Hematopoietic multipotent progenitor cell treated with erythropoietin and hydrocortisone succinate and interleukin-3 and kit ligand, for 8 days (in vitro differentiated cells): ENCODE measurements at places on chromosomes 3 and 15.

DNA sequence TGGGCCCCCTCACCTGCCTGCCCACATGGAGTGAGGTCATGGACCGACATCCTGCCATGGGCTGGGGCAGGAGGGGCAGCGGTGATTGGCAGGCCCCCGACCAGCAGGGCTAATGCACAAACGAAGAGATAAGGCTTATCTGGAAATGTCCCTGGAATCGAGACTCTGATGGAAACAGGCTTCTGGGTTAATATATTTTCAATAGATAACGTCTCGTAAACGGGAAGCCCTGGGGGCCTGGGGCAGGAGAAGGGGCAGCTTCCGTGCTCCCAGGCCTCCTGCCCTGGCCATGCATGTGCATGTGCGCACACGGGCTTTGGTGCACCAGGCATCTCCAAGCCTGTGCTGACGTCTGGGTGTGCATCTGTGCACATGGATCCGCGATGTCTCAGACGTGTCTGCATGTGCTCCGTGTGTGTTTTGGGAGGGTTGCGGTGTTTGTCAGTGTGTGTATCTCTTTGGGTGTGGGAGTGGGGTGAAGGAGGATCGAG, 55.1 kb downstream of the DNAJB8 start:
- peak; percentile 45 for DNase-seq

DNA sequence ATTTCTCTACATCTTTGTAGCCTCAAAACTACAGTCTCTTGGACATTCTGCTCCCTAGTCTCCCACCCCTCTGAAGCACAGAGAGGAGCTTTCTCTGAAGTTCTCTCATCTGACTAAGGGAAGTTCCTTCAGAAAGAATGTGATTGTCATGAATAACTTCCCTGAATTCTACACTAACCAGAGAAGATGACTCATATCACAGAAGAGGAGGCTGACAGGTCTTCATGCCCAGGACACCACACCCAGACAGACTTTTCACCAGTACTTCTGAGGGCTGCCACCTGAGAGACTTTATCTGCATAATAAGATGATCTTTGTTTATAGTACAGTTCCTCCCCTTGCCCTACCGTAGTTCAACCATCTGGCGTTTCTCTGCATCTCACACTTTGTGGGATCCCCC, 52.8 kb downstream of the CDIN1 start:
- no peak for DNase-seq

- no peak for DNase-seq
These were observed 41.0 kb downstream of the FLNB start for GRCh38 chr3:58049143-58049785.

GRCh38 chr3:57221883-57222282, 5.6 kb upstream of the APPL1 start:
- peak; percentile 14 for DNase-seq

DNA sequence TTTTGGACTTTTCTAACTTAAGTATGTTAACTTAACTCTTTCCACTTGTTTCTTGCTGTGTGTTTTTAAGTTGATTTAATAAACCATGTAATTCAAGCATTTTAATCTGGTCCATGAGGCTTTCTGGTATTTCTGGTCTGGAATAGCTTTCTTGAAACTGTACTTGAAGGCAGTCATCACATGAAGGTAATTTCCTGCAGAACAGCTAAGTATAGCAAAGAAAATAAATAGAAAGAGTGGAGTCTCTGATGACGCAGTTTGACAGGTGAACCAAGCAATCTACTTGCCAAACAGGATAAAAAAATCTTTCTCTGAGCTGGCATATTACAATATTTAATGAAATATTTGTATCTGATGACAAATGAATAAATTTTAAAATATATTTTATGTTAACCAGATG, 74.9 kb downstream of the BTLA start:
- DNase-seq = no peak

DNA sequence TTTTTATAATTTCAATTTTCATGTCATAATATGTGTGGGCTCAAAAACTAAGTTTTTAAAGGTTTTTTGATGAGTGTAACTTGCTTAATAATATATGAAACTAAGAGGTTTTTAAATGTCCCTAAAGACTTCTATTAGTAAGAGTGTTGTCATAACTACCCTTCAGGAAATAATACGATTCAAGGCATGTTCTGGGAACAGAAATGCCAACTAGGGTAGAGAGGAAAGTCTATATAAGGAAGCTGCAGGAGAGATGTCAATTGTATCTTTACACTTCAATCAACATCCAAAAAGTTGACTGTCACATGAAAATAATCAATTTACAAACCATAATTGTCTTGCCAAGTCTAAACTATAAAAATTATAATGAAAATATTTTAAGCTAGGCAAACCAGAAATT, 76.3 kb downstream of the SMARCC1 start:
- DNase-seq = no peak

DNA sequence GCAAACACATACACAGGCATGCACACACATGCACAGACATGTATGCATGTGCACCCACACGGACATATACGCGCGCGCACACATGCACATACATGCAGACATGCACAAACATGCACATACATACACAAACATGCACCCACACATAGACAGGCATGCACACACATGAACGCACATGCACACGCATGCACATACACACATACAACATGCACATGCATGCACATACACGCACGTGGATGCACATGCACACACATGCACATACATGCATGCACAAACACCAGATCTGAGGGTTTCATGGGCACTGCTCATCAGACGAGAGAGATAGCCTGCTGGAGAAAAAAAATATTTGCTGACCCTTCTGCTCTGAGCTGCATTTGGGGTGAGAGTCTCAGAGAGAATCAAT, 31.7 kb upstream of the NTRK3 start:
- no peak for DNase-seq

- no peak for DNase-seq
These were observed 69.8 kb downstream of the FEM1B start for GRCh38 chr15:68347392-68347791.

DNA sequence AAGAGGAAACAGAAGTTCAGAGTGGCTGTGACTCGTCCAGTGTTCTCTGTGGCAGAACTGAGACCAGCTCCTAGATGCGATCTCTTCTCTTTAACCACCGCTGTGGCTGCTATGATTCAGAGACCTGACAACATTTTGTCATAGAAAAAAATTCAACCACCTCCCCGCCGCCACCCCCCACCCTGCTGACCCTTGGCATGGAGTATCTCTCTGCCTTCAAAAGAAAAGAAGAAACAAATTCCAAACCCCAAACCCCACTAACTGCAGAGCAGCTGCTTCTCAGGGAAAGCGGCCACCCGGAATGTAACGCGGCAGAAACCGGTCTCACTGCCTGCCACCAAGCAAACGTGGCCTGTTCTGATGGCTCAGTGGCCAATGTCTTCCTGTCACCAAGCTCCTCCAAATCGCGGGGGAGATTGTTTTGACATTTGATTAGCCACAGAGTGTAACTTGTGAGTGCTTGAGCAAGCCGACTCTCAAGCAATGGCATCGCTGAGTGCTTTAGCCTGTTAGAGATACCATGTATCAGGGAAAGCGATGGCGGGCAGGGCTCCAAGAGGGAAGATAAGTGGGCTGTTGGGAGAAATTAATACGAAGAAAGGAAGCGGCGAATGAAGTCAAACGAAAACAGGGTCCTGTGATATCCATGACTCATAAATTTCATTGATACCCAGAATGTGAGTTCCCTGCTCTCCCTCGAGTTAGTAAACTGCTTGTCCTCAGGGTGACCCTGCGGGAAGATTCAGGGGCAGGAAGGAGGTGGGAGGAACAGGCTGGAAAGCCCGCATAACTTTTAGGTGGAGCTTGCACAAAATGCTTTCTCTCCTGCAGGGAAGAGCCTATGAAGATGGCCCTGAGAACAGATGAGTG, 44.8 kb upstream of the TLE3 start:
- peak; percentile 21 for DNase-seq

DNA sequence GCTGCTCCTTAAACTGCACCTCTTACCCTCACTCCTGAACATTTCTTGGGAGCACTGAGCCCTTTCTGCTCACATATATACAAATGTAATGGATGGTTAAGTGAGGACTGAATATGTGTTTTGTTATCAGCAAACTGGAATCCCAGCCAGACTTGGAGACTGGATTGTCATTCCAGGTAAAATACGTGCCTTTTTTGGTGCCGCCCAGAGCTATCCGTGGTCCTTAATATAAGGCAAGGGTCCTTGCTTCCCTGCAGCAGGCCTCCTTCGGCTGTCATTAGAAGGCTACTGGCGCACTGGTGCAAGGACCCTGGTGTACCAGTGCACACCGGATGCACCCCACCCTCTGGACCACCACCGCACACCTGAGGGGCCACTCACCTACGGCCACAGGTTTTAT, 1.1 kb upstream of the GABRB3 start:
- no peak for DNase-seq

DNA sequence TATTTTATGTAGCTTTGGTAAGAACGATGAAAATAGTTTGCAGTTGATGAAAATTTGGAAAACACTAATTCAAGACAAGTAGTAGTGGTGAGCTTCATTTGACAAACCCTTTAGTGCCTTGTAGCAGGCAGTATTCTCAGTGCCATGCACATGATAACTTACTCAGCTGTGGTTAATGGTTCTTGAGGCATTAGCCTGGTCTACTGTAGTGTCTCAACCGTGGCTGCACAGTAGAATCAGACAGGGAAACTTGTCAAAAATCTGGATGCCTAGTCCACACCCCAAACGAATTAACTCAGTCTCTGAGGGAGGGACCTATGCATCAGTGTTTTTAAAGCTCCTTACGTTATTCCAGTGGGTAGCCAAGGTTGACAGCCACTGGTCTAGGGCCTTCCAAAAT, 45.4 kb downstream of the PSMD6 start:
- no peak for DNase-seq

- peak; percentile 52 for DNase-seq
These were observed 111.5 kb downstream of the ZNF609 start for GRCh38 chr15:64571857-64572291.

- no peak for DNase-seq
These were observed 136.4 kb upstream of the CMC1 start for GRCh38 chr3:28104896-28105534.

- DNase-seq = no peak
These were observed 129.7 kb upstream of the PRICKLE2 start for GRCh38 chr3:64354956-64355355.

- DNase-seq = no peak
These were observed 23.0 kb upstream of the ANP32A start for GRCh38 chr15:68843425-68844311.

DNA sequence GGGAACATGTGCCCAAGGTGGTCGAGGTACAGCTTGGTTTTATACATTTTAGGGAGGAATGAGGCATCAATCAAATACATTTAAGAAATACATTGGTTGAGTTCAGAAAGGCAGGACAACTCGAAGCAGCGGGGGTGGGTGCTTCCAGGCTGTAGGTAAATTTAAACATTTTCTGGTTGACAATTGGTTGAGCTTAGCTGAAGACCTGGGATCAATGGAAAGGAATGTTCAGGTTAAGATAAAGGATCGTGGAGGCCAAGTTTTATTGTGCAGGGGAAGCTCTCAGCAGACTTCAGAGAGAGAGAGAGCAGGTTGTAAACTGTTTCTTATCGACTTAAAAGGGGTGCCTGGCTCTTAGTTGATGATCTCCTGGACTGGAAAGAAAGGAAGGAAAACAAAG, 11.3 kb downstream of the CPN2 start:
- no peak for DNase-seq

DNA sequence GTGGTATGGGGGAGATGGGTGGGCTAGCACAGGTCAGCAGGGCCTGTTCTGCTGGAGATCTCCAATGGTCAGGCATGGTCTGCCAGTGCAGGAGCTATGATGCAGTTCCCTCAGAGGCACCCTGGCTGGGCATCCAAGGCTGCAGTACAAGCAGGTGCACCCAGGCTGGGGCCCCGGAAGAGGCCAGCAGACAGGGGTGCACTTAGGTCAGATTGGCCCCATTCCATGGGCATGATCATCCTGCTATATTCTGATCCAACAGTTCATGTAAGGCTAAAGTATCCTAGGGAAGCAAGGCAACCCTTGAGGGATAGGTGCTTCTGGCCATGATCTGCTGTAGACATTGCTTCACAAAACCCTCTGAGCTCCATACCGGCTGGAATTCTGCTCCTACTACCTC, 53.5 kb downstream of the STRIT1 start:
- DNase-seq = no peak

DNA sequence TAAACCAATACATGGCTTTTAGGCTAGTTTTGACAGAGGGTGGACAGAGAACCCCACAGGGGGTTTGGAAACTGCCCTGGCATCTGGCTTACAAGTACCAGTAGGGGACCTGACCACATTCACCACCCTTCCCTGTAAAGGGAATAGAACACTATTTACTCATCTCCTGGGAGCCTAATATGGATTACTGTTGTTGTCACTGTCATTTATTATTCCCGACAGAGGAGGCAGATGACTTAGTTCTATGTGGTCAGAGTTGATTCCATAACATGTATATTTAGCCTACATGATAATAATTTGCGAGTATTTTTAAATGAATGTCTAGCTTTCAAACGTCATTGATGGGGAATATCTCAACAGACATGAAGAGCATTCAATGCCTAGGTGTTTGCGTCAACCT, 15.9 kb downstream of the ZBTB38 start:
- no peak for DNase-seq

DNA sequence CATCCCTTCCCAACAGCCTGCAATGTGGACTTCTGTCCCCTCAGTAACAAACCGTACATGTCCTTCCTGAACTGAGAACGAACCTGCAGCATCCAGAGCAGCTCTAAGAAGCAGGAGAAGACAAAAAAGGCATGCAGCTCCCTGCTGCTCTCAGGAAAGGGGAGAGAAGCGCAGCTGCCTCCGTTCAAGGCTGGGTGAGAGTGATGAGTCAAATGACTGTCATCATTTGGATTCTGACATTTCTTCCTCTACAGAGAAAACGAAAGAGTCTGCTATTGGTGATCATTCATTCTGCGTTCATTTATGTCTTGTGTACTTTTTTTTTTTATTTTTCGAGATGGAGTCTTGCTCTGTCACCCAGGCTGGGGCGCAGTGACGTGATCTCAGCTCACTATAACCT, 677.8 kb downstream of the FHIT start:
- no peak for DNase-seq

- no peak for DNase-seq
These were observed 28.5 kb upstream of the TSEN2 start for GRCh38 chr3:12455740-12456139.

DNA sequence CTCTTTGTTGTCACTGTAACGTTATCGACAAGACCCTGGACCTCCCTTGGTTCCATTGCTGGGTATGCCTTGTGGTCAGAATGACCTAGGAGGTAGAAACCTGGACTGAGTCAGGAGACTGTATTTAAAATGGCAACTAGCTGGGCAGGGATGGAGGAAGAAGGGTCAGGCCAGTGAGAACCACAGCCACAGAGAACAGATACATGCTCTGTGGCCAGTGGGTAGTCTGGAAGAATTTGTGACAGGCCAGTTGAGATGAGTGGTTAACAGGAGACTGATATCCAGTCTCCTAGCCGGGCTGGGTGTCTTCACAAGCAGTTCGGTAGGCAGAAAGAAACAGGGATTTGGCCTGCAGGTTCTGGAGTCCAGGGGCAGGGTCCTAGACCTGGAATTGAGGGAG, 58.9 kb downstream of the SNRK start:
- DNase-seq = no peak

GRCh38 chr15:43932907-43933306, 106.1 kb downstream of the WDR76 start:
- no peak for DNase-seq
